ENCODE measurements at places on chromosomes 5 and 9. TPM values are rescaled to one million over a fixed set of nuclear protein-coding genes. Genes with fewer than 3 reads are reported as not detected.

DNA sequence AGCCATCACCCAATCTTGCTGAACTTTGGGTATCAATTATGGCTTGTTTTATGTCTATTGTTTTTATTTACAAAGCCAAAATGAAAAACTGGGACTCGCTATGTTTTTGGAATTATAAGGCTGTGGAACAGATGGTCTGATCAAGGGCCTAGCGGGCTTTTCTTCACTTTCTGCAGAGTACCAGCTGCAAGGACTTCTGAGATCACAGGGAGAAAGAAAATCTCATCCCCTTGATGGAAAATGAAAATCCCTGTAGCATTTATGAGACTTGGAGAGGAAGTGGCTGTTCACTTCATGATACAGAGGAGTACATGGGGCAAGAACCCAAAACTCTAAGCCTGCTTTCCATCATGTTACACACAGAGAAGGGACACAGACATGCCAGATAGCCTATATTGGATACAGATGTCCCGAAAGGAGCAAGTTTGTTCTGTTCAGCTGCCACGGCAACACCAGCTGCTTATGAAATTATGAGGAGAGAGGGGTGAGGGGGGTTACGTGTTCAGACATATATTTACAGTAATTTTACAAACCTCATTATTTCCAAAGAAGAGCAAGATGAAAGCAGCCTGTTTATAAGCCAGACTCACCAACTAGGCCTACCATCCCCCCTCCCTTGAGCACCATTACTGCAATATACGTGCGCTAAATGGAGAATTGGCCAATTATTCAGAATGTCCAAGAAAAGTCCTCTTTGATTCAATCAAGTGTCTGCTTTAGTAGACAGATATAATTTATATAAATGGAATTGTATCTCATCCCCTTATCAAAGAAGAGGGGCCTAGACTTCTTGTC, 220.0 kb downstream of the MARCHF11 start:
- DNase-seq, result peak; percentile 76
- H3K4me1 ChIP-seq, result no peaks in the 10 kb centered on the region
- no peaks in the 10 kb centered on the region for H3K36me3 ChIP-seq
- H3K4me3 ChIP-seq, result no peak overlapping the region

- no peaks in the 10 kb centered on the region for H3K27me3 ChIP-seq
- H3K27ac ChIP-seq, result no peak overlapping the region
- no peaks in the 10 kb centered on the region for H3K4me1 ChIP-seq
- no peaks in the 10 kb centered on the region for H3K36me3 ChIP-seq
Measured at GRCh38 chr9:95242613-95243012, 74.9 kb downstream of the FANCC start.

- H3K4me3 ChIP-seq, result no peak overlapping the region
- H3K4me1 ChIP-seq, result peaks cover 13% of the 10 kb centered on the region
- H3K27ac ChIP-seq, result no peak overlapping the region
- no peaks in the 10 kb centered on the region for H3K36me3 ChIP-seq
- H3K27me3 ChIP-seq, result no peaks in the 10 kb centered on the region
Measured at GRCh38 chr9:27125936-27126335, 16.9 kb downstream of the TEK start.

DNA sequence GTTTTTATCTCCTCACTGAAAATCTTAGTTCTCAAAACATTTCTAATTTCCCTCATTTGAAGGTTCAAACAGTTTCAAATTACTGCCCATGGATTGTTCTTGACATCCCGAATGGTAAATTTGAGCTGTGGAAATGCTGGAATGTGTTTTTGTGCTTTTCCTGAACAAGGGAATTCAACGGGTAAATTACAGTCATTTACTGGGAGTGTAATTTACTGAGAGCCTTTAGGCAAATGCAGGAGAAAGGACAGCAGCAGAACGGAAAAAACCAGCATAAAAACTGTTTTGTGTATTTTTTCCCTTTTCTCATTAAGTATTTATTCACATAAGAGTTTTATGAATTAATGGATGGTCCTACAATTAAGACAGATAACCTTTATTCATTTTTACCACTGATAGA, 139.2 kb downstream of the PBX3 start:
- H3K4me3 ChIP-seq, result no peak overlapping the region
- H3K27me3 ChIP-seq, result no peaks in the 10 kb centered on the region
- DNase-seq, result peak; percentile 30
- peak overlapping the region; percentile 14 for H3K27ac ChIP-seq
- H3K36me3 ChIP-seq, result no peaks in the 10 kb centered on the region

Gene TAF11L5
- not detected for total RNA-seq

Gene PRRC1
- total RNA-seq, result 44.3 TPM

DNA sequence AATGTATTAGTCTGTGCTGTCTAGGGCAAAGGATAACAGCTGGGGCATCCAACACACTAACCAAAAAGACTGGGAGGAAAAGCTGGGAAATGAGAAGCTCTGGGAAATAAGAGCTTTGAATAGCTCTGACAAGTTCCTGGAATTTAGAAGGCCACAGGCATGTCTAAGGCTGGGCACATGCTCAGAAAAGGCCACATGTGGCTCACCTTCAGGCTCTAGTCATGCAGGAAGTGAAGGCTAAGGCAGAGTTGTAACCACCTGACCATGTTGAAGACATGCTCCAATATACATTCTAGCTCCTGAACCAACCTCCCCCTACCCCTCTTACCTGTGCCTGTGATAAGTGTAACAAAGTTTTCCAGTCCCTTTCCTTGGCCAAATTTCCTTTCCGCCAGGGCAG, 31.7 kb downstream of the CLTA start:
- no peak overlapping the region for H3K4me3 ChIP-seq
- DNase-seq, result peak; percentile 46
- H3K4me1 ChIP-seq, result no peaks in the 10 kb centered on the region

Gene BTNL9
- not detected for total RNA-seq

Gene PITX1
- 3.1 TPM for total RNA-seq

- no peak for DNase-seq
- H3K27ac ChIP-seq, result no peak overlapping the region
- H3K36me3 ChIP-seq, result no peaks in the 10 kb centered on the region
- no peaks in the 10 kb centered on the region for H3K4me1 ChIP-seq
Measured at GRCh38 chr9:127204771-127205470, 59.7 kb upstream of the GARNL3 start.

DNA sequence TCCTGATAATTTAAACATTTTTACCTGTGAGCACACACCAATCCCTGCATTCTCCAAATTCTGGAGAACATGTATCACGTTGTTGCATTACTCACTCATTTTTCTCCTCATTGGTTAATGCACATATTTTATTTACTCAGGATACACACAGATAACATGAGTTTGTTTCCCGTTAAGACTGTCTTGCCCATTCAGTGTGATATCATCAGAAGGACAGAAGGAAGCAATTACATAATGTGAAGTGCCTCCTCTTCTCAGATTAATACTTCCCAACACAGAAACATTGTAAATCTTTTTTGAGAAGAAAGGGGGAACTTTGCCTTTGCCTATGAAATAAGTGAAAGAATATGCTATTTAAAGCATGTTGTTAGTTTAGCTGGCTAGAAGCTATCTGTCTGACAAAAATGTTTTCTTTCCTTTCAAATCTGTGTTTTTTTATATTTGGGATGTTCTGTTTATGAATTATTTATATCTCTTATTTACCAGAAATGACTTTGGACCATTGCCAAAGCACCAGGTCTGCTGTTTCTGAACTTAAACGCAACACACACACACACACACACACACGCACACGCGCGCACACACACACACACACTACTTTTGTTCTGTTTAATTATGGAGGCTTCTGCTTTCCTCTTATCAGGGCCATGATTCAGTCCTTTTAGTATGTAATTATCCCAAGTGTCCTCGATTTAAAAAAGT, 186.5 kb downstream of the CHSY3 start:
- no peak for DNase-seq
- no peaks in the 10 kb centered on the region for H3K36me3 ChIP-seq
- no peak overlapping the region for H3K27ac ChIP-seq

GRCh38 chr5:42951293-42951840, 88.8 kb downstream of the ANXA2R start:
- peak overlapping the region; percentile 44 for H3K4me3 ChIP-seq
- H3K27me3 ChIP-seq, result no peaks in the 10 kb centered on the region
- H3K36me3 ChIP-seq, result no peaks in the 10 kb centered on the region
- peak; percentile 56 for DNase-seq
- peak overlapping the region; percentile 93 for H3K27ac ChIP-seq

Gene SHISAL2B
- total RNA-seq, result not detected

Gene SV2C
- not detected for total RNA-seq

- H3K4me1 ChIP-seq, result no peaks in the 10 kb centered on the region
- H3K36me3 ChIP-seq, result no peaks in the 10 kb centered on the region
- H3K4me3 ChIP-seq, result no peak overlapping the region
- DNase-seq, result no peak
- H3K27me3 ChIP-seq, result peaks cover 2% of the 10 kb centered on the region
- H3K27ac ChIP-seq, result no peak overlapping the region
Measured at GRCh38 chr5:90550963-90551362, 7.6 kb upstream of the ADGRV1 start.

Data from fibroblast of lung (primary cell).